ENCODE measurements at places on chromosomes 3 and 15.

- DNase-seq: no peak
Observed at GRCh38 chr15:69814932-69815331, 282.8 kb downstream of the TLE3 start.

- DNase-seq: no peak
Observed at GRCh38 chr15:63065262-63066221, 23.0 kb downstream of the TPM1 start.

DNA sequence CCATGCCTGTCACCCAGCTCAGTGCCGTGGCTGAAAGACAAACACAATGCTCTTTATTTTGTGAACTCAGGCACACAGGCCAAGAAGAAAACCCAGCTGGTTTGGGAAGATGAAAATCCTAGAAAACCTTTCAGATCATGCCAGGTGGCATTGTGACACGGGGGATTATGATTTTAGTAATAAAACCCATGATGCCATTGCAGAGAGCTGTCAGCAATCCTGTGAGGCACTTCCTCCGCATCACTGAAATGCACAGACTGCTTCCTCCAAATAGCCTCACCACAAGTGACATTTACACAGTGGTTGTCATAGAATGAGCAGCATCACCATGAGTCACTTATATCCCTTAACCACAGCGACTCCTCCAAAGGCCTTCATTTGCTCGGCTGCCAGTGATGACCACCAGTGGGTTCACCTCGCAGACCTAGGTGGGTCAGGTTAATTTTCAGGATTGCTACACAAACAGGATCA, 22.7 kb downstream of the ABHD6 start:
- DNase-seq: peak; percentile 74

DNA sequence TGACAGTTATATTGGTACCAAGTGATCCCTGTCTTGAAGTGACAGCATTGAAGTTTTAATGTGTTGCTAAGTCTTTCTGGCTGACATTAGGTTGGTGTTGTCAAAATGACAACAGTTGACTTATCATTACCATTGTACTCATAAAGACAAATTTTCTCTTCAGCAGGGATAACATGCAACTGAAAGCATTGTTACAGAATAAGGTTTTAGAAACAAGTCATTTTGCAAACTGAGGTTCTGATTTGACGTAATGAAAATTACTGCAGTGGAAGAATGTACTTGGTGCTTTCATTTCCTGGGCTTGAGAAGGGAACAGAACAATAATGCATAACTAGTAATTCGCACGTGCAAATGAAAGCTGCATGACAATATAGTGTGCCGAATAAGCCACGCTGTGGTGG, 75.1 kb downstream of the MOBP start:
- no peak for DNase-seq

GRCh38 chr3:123141276-123141675, 60.5 kb upstream of the SEC22A start:
- no peak for DNase-seq
